ENCODE measurements at places on chromosomes 12 and 14.

- no peak for DNase-seq
These were observed 6.8 kb upstream of the SIX1 start for GRCh38 chr14:60655898-60656685.

DNA sequence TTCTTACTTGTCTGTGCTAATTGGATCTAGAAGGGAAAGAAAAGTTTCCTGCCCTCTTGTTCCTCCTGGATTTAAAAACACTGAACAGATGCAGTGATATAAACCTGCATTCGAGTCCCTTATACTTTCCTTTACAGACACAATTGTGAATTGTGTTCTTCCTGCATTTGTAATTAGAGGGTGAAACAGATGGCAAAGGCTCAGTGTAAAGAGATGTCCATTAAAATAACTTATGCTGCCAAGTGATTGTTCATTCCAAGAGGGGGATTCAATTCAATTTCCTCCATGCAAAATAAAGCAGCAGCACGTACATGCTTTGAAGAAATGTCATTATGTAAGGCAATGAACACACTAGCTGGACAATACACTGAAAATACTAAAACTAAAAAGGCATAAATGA, 248.3 kb upstream of the LRIG3 start:
- no peak for DNase-seq

- peak; percentile 61 for DNase-seq
These were observed 6.3 kb upstream of the NFE2 start for GRCh38 chr12:54306925-54307741.

GRCh38 chr14:105859717-105860614, 333.6 kb downstream of the TMEM121 start:
- DNase-seq: peak; percentile 60

- no peak for DNase-seq
These were observed 152.3 kb downstream of the MON2 start for GRCh38 chr12:62618930-62619329.

GRCh38 chr12:34604631-34605509, 582.6 kb downstream of the ALG10 start:
- DNase-seq: no peak

DNA sequence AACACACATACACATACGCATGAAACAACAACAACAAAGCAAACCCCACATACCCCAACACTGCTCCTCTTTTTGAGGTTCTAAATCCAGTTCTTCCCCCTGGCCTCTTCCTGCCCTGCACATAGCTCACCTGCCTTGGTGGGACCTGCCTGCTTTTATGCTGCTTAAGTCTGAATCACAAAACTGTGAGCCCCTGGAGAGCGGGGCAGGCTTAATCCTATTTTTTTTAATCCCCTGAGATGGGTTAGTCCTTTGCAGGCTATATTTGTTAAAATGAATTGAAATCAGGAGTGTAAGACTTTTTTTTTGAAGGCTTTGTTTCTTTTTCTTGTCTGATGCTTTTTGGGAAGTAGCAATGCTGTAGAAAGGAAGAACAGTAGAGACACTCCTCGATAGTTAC, 84.6 kb upstream of the MAX start:
- DNase-seq: no peak

- no peak for DNase-seq
These were observed 187.5 kb upstream of the DIO3 start for GRCh38 chr14:101373690-101374295.

- DNase-seq: no peak
These were observed 72.4 kb downstream of the IQSEC3 start for GRCh38 chr12:138898-139534.

DNA sequence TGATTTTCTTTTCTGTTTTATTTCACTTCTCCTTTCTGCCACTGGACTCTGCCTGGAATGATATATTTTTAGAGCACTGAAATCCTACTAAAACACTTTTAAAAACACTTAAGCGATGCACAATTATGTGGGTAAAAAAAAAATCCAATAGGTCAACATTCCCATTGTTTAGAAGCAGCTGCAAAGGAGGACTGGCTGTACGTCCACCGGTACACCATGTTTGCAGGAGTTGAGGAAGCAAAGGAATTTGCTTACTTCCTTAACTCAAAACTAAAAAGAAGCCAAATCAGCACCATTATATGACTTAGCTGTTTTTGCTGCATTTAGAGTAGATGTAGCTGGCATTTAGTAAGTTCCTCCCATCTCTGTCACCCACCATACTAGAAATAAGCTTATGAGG, 186.8 kb upstream of the TMTC1 start:
- DNase-seq: no peak

GRCh38 chr12:21438643-21439042, 1.2 kb downstream of the PYROXD1 start:
- no peak for DNase-seq

DNA sequence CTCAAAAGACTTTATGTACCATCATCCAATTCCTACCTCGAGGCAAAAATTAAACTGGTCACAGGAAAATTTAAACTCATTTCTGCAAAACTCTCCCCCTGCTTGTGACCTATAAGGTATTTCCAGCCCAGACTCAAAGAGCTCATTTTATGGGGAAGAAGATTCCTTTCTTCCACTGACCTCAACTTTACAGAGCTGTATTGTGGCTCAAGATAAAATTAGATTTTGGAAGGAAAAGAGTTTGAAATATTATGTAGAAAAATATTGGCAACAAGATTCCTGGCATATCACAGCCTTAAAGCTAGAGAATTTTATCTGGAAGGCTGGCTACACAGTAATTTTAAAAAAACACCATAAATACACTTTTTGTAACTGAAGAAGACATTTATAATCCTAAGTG, 91.7 kb downstream of the STXBP6 start:
- DNase-seq: no peak

GRCh38 chr12:23222801-23223200, 597.8 kb downstream of the ETNK1 start:
- DNase-seq: no peak

DNA sequence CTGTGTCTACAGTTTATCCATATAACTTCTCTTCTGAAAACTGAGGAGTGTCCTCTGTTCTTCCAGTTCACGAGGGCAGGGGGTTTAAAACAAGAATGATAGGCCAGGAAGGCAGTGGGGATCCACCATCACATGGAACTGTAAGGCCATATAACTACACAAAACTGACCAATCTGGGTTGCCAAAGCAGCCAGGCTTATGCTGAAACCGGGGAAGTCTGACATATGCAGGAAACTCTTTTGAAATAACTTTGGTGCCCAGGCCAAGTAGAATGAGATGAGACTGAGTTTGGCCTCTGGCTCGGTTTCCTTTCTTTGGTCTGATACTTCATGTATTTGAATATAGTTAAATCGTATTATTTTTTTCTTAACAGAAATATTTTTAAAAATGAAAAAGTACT, 18.0 kb upstream of the ATF1 start:
- DNase-seq: no peak

- DNase-seq: no peak
These were observed 24.7 kb downstream of the CCDC85C start for GRCh38 chr14:99579120-99579836.

DNA sequence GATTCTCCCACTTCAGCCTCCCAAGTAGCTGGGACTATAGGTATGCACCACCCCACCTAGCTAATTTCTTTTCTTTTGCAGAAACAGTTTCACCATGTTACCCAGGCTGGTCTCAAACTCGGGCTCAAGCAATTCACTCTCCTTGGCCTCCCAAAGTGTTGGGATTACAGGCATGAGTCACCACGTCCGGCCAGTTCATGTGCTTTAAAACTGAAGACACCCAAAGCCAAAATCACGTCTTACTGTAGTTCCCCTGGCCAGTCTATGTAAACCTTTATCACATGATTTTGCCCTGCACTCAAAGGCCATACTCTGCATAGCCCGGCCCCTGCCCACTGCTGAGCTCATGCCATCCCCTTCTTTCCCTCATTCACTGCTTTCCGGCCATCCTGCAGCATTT, 4.5 kb downstream of the ALKBH2 start:
- no peak for DNase-seq

DNA sequence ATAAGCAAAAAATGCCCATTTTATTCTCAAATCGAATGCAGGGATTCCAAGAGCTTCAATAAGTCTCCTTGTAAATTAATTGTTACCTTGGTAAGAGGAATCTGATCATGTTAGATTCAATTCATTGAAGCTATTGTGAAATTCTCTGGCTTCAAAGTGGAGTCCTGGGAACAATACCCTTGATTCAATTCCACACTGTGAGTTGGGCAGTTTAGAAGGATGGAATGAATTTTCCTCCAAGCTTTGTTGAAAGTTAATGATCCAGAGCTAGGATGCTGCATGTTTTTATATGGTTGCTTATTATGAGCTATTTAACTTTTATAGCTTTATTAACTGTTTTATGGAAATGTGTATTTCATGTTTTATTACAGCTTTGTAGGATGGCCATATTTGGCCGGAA, 89.9 kb upstream of the IGF1 start:
- no peak for DNase-seq

DNA sequence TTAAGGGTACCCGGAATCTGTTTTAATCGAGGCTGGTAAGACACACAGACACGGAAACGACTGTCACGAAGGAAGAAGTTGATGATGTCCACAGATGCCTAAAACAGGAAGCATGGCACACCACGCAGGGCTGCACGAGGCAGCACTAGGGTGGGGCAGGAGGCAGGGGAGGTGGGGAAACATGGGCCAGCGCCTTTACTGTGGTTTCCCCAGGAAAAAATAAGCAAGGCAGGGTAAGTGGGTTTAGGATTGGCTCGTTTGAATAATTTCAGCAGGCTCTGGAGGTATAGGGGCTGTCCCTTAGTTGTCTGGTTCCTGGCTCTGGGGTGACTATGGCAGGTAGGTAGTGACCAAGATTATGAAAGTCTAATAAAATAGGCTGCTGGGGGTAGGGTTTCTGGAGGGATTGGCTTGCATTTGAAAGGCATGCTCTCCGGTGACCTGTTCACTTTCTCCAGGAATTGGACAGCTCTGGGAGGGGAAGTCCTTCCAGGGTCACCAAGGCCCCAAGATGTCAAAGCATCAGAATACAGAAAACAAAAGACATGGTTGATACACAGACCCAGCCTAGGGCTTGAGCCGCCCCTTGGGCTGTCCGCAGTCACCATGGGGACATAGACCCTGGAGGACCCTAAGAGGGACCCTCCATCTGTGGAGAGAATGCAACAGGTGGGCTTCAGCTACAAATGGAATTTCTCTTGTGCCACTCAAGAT, 35.3 kb downstream of the MAP1LC3B2 start:
- peak; percentile 56 for DNase-seq

DNA sequence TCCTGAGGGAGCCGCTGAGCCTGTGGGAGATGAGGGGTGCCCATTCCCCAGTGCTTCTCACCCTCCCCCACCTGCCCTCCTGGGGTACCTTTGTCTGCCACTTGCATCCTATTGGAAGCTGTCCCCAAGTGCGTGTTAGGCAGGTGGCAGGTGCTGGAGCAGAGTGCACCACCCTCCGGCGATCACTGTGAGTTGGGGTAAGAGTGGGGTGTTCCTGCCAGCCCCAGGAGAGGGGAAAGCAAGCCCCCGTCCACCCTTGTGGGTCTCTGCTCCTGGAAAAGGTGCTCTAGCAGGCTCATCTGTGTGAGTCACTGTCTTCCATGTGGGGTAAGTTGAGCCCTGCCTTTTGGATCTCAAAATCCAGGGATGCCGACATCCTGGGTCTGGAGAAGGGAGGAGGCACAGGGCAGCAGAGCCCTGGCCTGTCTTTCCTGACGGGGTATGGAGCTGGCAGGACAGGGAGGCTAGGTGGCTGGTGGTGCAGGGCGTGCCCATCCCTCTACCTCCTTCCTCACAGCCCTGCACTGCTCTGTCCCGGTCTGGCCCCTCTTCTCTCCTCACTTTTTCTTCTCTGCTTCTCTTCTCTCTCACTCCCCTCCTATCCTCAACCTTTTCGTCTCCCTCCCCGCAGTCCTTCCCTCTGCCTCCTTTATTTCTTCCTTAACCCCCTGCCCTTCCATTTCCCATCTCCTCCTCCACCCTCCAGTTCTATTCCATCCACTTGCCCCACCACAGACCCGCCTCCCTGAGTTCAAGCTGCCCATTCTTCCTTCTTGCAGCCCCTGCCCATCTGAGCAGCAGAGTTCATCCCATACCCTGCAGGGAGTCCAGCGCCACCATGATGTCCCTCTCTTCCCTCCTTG, 20.1 kb upstream of the KRT7 start:
- no peak for DNase-seq

DNA sequence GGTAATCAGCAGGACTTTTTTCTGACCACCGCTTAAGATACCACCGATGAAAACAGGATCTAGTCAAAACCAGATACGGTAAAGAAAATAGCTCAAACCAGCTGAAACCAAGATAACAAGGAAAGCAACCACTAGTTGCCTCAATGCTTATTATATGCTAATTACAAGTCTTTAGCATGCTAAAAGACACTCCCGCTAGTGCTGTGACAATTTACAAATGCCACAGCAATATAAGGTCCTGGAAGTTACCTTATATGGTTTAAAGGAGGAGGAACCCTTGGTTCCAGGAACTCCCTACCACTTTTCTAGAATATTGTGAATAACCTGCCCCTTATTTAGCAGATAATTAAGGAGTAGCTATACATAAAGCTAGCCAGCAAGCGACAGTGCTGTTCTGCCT, 976.4 kb upstream of the SEL1L start:
- no peak for DNase-seq

GRCh38 chr14:36659010-36659821, 2.4 kb upstream of the PAX9 start:
- DNase-seq: no peak

- no peak for DNase-seq
These were observed 12.4 kb downstream of the PAPLN start for GRCh38 chr14:73249564-73250316.

- DNase-seq: no peak
These were observed 222.2 kb upstream of the TMEM260 start for GRCh38 chr14:56357428-56357827.

GRCh38 chr12:53990311-53991076, 5.5 kb downstream of the HOXC10 start:
- DNase-seq: no peak

DNA sequence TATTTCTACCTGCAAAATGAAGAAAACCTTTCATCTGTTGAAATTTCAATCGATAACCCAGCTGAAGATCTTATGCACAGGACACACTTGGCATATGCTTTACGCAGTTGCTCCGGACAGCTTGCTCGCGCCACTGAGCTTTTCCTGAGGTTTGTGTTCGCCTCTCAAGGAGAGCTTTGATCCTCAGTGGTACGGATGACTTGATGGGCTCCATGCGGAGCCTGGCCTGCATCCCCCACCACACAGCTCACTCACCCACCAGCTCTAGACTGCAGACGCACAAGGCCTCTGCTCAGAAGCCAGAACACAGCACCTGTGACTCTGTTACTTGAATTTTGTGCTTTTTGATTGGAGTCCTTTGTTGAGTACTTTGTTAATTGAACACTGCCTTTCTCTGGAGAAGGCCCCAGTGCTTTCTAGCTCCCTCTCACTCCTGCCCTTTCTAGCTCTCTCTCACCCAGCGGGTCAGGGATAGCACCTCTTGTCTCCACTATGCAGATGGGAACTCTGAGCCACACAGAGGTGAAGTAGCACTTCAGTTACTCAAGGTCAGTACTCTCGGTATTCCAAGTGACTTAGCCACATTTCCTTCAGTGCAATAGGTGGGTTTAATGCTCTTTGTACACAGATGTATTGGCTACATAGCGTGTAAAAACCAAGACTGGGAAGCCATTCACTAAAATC, 52.1 kb downstream of the TBC1D30 start:
- no peak for DNase-seq

DNA sequence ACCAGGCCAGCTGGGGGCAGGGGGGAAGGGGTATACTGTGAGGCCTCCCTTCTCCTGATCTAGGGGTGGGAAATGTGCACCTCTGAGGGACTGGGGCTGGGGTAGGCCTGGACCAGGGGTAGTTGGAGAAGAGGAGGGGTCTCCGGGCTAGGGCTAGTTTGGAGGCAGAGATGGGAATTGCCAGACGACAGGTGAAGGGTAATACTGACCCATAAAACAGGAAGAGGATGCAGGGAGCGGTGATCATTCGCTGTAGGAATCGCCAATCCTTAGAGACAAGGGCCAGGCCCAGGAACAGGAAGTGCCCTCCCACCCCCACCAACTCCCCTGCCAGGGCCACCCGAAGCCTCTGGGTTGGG, 4.4 kb downstream of the SLC22A17 start:
- DNase-seq: no peak

Data from CD4-positive, alpha-beta T cell treated with Interferon alpha-2 for 1 hour (primary cell).